ENCODE measurements at places on chromosomes 1 and 21. TPM values are rescaled to one million over a fixed set of nuclear protein-coding genes. Genes with fewer than 3 reads are reported as not detected.

Gene PRR9
- total RNA-seq, result not detected

DNA sequence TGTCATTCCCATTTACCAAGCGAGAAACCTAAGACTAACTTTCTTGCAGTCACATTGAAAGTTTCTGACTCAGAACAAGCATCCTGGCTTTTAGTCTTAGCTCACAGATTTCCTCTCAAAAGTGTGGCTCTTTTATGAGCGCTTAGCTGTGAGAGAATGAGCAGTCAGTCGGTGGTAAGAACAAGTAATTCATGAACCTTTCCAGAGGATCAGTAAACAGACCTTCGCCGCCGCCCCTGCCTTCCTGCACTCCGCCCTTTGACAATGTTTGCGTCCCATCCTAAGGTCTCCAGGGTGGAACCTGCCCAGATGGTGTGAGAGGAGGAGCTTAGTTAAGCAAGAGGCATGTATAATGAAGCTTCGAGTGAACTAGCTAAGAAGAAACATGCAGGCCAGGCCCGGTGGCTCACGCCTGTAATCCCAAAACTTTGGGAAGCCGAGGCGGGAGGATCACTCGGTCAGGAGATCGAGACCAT lies 142.4 kb downstream of the GLUL start:
- no peak overlapping the region for H3K4me3 ChIP-seq
- no peaks in the 10 kb centered on the region for H3K27me3 ChIP-seq
- H3K27ac ChIP-seq, result no peak overlapping the region
- no peaks in the 10 kb centered on the region for H3K36me3 ChIP-seq
- H3K4me1 ChIP-seq, result peaks cover 9% of the 10 kb centered on the region

GRCh38 chr21:29245104-29245643 lies 53.5 kb upstream of the BACH1 start:
- peaks cover 11% of the 10 kb centered on the region for H3K4me1 ChIP-seq
- DNase-seq, result peak; percentile 50
- H3K27me3 ChIP-seq, result peaks cover 2% of the 10 kb centered on the region
- peak overlapping the region; percentile 3 for H3K27ac ChIP-seq

DNA sequence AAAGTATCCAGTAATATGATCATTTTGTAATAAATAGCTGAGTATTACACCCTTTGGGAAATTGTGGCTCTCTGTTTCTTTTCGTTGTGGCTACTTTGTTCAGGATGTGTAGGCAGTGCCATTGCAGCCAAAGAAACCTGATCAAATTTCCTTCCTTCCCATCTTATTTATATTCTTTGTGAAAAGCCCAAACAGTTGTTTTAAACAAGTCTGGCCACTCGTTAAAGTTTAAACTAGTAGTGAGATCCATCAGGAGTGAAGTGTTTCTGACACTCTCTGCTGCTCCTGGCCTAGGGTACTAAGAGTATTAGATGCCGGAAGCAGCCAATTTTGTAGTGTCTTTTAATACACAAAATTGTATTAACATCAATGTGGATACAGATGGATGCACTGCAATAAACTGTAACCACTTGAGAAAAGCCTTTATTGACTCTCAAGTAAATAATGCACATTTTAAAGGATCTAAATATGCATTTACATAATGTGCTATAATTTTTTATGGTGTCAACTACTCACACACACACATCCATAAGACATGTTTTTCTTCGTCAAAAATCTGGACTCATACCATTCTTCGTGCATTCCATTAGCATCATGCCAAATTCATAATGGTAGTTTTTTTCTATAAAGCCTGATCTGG lies 317.9 kb downstream of the NFIA start:
- H3K4me3 ChIP-seq, result no peak overlapping the region
- no peaks in the 10 kb centered on the region for H3K27me3 ChIP-seq
- no peak for DNase-seq
- H3K36me3 ChIP-seq, result no peaks in the 10 kb centered on the region
- H3K27ac ChIP-seq, result no peak overlapping the region

All from activated CD8-positive, alpha-beta T cell treated with anti-CD3 and anti-CD28 coated beads for 36 hours (primary cell).